Stimulated activated CD4-positive, alpha-beta T cell treated with anti-CD3 and anti-CD28 coated beads, TNF-alpha, amount 100 ng/mL, for 4 hours (primary cell): ENCODE measurements at places on chromosomes 3 and 15.

GRCh38 chr15:63212050-63213004 lies 22.9 kb downstream of the RAB8B start:
- DNase-seq: no peak

DNA sequence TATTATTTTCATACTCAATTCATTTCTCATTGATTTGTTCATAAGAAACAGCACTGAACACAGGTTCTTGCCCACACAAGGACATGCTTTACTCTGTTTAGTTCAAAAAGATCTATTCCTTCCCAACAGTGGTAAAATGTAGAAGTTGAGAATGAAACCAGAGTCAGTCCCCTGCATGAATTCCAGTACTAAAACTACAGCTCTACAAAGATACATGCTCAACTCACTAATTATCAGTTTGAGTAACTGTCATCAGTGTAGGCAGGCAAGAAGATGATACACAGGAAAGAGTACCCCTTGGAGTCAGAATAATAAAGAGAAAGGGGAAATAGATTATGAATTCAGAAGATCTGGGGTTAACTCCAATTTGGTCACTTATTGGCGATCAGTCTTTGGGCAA lies 43.2 kb downstream of the NR2E3 start:
- DNase-seq: no peak

DNA sequence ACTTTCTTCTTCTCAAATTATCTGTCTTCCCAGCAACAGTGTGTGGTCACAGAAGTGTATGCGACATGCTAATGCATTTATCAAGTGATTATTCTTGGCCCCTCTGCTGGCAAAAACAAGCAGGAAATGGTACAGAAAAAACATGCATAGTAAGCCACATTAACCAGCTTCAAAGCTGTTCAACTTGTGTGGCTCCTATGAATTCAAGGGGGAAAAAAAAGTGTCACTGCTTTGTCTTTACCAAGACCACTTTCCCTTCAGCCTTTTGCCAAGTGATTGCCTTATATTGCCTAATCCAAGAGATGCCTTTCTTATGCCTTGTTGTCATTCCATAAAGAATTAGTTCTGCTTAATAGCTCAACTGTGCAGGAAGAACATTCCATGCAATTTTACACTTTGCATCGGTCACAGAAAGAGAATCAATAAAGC lies 39.1 kb downstream of the PRTG start:
- no peak for DNase-seq

DNA sequence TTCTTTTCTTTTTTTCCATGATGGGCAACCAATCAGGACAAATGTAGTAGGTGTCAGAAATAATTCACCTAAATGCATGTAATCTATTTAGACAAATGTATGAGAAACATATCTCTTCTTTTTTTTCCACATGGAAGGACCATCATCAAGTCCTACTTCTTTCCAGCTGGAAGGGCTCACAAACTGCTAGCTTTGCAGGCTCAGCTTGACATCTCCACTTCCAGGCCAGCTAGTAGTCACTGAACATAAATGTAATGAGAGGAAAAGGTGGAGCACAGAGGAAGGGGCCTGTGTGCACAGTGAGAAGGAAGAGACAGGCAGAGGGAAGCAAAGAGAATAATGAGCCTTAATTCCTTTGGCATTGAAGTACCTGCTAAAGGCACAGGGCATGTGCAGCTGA lies 504.9 kb downstream of the MCTP2 start:
- DNase-seq: no peak

GRCh38 chr3:176632925-176633324 lies 564.4 kb downstream of the TBL1XR1 start:
- DNase-seq: no peak

DNA sequence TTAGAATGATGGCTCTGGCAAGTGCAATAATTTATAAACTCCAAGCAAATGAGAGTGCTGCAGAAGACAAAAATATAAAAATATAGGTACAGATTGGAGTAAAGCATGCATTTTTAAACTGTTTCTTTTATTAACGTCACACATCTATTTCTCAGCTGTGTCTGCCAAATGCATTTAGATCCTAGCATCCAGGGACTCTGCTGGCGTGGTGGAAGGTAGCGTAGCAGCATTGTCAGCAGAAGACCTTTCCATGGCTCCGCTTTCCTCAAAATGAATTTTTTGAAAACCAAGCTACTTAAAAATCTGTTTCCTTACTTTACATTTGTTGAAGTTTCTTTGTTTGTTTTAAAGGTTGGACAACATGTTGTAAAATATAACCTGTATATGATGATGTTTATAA lies 16.3 kb upstream of the ATP10A start:
- DNase-seq: no peak
